ENCODE measurements at places on chromosomes 5 and 9.

- no peak for DNase-seq
Measured at GRCh38 chr5:56490971-56491468, 257.9 kb upstream of the ANKRD55 start.

DNA sequence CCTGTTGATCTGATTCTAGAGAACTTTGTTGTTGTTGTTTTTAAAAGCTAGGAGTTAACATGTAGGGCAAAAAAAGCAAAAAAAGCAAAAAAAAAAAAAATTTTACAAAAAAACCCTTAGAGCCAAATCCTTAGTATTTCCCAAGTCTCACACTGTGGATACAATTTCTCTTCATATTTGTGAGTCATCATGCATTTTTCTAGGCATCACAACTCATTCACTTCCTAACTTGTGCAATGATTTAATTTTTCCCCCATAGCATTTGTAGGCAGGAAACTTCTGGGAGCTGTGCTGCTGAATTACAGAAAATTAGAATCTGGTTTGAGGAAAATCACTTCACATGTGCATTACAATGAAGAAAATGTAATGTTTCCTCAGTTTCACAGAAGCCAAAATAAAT lies 91.9 kb downstream of the MARCHF3 start:
- no peak for DNase-seq

GRCh38 chr5:136276946-136277345 lies 84.0 kb upstream of the SMIM32 start:
- no peak for DNase-seq

GRCh38 chr5:116378777-116379121 lies 195.9 kb downstream of the SEMA6A start:
- DNase-seq, result no peak

All from NCI-H1105 (cell line).